ENCODE measurements at places on chromosomes 5 and 9.

DNA sequence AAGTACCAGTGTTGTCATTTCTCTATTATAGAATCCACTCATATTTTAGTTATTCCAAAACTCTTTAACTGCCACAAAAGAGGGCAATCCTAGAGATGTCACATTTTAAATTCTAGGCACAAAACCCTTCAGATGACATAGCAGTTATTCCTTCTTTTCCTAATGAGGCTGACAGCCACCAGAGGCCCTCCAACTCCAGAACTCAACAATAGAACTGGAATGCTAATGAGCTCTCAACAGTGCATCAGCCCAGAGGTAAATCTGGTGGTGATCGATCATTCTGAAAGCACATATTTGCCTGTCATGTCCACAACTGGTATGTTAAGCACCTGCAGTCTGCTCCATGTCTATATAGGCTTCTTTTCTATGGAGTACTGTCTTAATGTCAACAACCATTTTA lies 40.2 kb upstream of the RAB3C start:
- no peaks in the 10 kb centered on the region for H3K4me1 ChIP-seq
- DNase-seq: peak; percentile 21
- H3K36me3 ChIP-seq: no peaks in the 10 kb centered on the region
- no peaks in the 10 kb centered on the region for H3K27me3 ChIP-seq
- no peak overlapping the region for H3K27ac ChIP-seq

DNA sequence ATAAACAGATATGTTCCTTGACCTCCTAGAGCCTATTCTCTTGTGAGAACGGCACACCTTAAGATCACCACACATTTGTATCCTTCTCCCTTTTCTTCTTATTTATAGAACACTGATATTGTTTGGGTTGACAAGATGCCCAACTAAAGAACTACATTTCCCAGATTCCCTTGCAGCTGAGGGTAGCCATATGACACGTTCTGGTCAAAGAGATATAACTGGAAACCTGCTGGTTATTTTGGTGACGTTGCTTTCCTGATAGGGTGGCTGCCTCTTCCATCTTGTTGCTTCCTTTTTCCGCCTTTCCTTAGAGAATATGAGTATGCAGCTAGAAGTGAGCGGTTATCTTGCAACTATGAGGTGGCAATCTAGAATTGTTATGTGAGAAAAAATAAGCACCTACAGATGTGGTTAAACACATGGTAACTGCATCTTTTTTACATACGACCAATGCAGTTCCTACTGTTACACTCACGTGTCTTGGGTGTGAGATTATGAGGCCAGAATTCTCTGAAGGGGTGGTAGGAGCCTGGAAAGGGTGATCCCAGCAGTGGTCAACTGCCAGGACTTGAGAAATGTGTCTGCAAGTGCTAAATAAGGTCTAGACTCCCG lies 72.9 kb downstream of the SEC61B start:
- no peaks in the 10 kb centered on the region for H3K27me3 ChIP-seq
- no peak overlapping the region for H3K27ac ChIP-seq
- H3K4me3 ChIP-seq: no peak overlapping the region
- no peaks in the 10 kb centered on the region for H3K36me3 ChIP-seq
- no peak for DNase-seq

DNA sequence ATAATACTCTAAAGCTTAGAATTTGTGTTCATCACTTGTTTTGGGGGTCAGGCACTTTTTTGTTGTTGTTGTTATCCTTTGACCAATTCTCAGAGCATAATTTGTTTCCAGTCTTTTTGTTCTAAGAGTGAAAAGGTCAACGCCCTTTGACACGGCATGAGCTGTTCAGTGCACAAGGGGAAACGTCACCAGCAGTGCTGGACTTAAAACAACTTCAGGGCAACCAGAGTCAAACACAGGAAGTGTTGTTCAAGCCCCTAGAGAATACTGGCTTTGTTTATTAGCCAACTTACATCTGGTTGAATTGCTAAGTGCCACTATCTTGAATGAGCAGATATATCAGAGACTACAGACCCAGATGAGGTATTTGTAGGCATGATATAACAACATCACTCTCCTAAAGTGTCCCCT lies 368.9 kb downstream of the TMEM161B start:
- peaks cover 14% of the 10 kb centered on the region for H3K4me1 ChIP-seq
- no peaks in the 10 kb centered on the region for H3K36me3 ChIP-seq
- no peak overlapping the region for H3K27ac ChIP-seq
- peaks cover 42% of the 10 kb centered on the region for H3K27me3 ChIP-seq
- no peak overlapping the region for H3K4me3 ChIP-seq
- peak; percentile 90 for DNase-seq

DNA sequence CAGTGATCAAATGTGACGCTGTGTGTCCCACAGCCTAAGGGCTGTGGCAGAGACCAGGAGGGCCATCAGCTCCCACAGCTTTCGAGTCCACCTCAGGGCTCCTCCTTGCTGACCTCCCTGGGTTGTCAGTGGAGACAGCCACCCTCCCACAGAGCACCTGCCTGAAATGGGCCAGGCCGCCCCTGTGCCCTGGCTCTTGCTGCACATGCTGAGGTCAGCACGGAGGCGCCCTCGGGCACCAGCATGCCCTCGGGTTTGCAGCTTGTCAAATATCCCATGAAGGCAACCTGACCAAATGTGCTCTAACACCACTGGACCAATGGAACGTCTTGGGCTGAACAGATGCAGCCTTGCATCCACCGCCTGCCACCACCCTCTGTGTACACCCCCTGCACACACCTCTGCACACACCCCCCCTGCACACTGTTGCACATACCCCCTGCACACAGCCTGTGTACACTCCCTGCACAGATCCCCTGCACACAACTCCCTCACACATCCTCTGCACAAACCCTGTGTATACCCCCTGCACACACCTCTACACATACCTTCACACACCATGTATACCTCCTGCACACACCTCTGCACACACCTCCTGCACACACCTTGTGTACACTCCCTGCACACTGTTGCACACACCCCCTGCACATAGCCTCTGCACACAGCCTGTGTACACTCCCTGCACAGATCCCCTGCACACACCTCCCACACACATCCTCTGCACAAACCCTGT lies 2.0 kb upstream of the CEP72 start:
- H3K36me3 ChIP-seq: peaks cover 7% of the 10 kb centered on the region
- H3K27ac ChIP-seq: no peak overlapping the region
- H3K27me3 ChIP-seq: no peaks in the 10 kb centered on the region
- H3K4me3 ChIP-seq: peak overlapping the region; percentile 63
- DNase-seq: no peak
- peaks cover 5% of the 10 kb centered on the region for H3K4me1 ChIP-seq

DNA sequence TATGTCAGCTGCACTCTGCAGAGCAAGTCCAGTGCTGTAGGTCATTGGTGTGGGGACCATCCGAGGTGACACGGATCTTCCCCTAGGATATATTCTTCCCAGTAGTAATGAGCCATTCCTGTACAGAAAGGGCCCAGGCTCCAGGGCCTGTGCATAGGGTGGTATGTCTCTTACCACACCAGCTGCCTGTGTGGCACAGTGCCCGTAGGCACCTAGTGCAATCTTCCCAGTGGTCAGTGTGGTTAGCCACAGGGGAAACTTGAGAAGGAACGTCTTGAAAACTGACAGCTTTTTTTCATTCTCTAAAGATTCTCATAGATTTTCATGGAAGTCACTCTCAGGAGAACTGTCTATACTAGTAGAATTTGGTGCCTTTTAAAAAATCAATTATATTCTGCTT lies 39.8 kb downstream of the CYSTM1 start:
- H3K4me1 ChIP-seq: no peaks in the 10 kb centered on the region
- no peaks in the 10 kb centered on the region for H3K36me3 ChIP-seq
- no peak for DNase-seq
- H3K4me3 ChIP-seq: no peak overlapping the region
- no peak overlapping the region for H3K27ac ChIP-seq
- no peaks in the 10 kb centered on the region for H3K27me3 ChIP-seq
